T-helper 2 cell treated with Interferon-gamma antibody and Interleukin-4, amounts not matched to agents 5 μg/mL and 100 μg/mL, for 36 hours (primary cell): ENCODE measurements at places on chromosomes 1 and 21.

DNA sequence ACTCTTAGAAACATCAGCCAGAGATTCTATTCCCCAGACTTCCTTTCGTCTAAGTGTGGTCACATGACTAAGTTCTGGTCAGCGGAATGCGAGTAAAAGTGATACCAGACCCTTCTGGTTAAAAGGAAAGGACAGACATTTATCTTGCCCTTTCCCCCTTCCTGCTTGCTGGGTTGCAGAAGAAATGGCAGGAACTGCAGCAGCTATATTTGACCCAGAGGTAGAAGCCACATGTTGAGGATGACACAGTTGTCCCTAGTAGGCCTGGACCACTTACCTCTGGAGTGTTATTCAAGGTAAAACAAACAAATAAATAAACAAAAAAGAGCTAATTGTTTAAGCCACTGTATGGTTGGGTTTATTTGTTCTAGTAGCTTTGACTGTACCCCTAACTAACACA, 73.3 kb downstream of the TAS1R2 start:
- H3K27ac ChIP-seq: no peak overlapping the region
- peaks cover 31% of the 10 kb centered on the region for H3K27me3 ChIP-seq
- no peaks in the 10 kb centered on the region for H3K36me3 ChIP-seq
- no peak for DNase-seq

- H3K36me3 ChIP-seq: peaks cover 6% of the 10 kb centered on the region
- H3K27ac ChIP-seq: peak overlapping the region; percentile 90
- DNase-seq: peak; percentile 64
- peaks cover 2% of the 10 kb centered on the region for H3K27me3 ChIP-seq
- peaks cover 53% of the 10 kb centered on the region for H3K4me1 ChIP-seq
- H3K4me3 ChIP-seq: peak overlapping the region; percentile 85
Measured at GRCh38 chr1:228465571-228466146, 21.5 kb upstream of the RNF187 start.

DNA sequence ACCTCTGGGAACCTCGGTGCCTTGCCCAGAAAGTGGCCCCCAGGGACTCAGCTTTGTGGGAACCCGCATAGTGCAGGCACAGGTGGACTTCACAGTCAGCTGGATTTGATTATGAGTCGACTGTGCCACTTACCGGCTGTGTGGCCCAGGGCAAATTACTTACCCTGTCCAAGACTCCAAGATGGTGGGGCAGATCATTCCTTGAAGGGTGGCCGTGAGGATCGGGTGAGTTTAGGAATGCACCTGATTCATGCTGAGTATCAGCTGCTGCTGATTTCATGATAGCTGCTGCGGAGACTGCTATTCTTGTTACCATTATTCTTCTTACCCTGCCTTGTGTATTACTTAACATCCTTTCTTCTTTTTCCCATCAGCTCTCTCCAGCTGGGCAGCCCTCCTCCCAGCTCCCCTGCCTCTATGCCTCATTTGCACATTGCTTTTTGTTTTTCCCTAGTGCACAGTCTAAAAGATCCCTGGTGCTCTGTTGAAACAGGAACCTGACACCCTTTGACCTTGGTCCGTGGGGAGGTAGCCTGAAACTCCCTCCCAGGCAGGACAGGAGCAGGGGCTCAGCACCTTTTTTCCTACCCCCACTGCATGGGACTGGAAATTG, 40.5 kb upstream of the FHAD1 start:
- H3K27me3 ChIP-seq: peaks cover 7% of the 10 kb centered on the region
- no peak overlapping the region for H3K27ac ChIP-seq
- DNase-seq: no peak
- no peak overlapping the region for H3K4me3 ChIP-seq
- no peaks in the 10 kb centered on the region for H3K36me3 ChIP-seq
- H3K4me1 ChIP-seq: no peaks in the 10 kb centered on the region

DNA sequence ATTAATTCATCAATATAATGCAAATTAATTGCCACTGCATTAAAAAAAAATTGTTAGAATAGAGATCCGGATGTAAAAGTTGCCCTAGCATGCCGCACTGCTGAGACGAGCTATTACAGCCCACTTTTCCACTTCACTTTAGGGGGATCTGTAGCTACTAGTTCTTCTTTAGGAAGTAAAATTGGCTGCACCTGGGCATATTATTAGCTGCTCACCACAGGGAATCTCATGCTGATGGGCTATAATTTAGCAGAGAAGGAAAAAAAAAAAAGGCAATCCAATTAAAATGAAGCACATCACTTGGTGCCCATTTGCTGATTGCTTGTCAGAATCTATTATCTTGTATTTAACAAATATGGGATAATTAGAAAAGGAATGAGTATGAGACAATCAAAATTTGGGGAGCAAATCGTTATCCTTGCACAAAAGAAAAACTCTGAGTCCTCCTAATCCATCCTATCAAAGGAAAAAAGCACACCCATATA, 233.4 kb downstream of the DSCAM start:
- no peaks in the 10 kb centered on the region for H3K4me1 ChIP-seq
- no peak overlapping the region for H3K4me3 ChIP-seq
- no peak overlapping the region for H3K27ac ChIP-seq
- no peaks in the 10 kb centered on the region for H3K36me3 ChIP-seq
- H3K27me3 ChIP-seq: no peaks in the 10 kb centered on the region
- DNase-seq: no peak

- peaks cover 44% of the 10 kb centered on the region for H3K4me1 ChIP-seq
- peaks cover 21% of the 10 kb centered on the region for H3K36me3 ChIP-seq
- DNase-seq: peak; percentile 46
- H3K27ac ChIP-seq: peak overlapping the region; percentile 51
- H3K27me3 ChIP-seq: no peaks in the 10 kb centered on the region
Measured at GRCh38 chr1:19448491-19449439, 36.6 kb downstream of the CAPZB start.

- no peak overlapping the region for H3K4me3 ChIP-seq
- no peak overlapping the region for H3K27ac ChIP-seq
- no peak for DNase-seq
- H3K27me3 ChIP-seq: peaks cover 33% of the 10 kb centered on the region
- peaks cover 5% of the 10 kb centered on the region for H3K4me1 ChIP-seq
- no peaks in the 10 kb centered on the region for H3K36me3 ChIP-seq
Measured at GRCh38 chr1:172764378-172764777, 105.5 kb downstream of the FASLG start.

DNA sequence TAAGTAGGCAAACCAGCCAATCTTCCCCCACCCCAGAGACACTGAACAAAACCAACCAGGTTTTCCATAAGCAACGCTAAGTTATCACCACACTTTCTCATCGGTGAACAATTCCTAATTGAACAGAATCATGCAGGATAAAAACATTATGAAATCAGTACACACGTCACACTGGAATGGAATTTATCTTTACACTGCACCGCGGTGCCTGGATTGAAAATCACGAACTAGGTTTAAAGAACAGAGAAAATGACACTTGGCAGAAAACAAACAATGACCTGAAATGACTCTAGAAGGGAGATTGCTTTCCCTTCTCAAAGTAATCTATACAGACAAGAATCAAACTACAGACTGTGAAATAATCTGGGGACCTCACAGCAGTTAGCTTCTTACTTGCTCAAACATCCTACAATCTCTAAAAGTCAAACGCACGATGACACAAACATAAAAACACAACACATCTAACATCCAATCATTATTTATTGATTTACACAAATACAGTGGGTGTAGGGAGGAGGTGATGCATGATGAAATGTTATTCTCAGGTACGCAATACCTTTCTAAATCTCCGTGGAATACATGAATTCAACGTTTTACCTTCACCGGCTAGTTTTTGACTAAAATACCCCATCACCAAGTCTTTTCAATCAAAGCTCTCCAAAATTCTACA, 1.9 kb downstream of the EIF4G3 start:
- peaks cover 3% of the 10 kb centered on the region for H3K27me3 ChIP-seq
- no peak for DNase-seq
- peak overlapping the region; percentile 87 for H3K27ac ChIP-seq
- H3K4me1 ChIP-seq: peaks cover 35% of the 10 kb centered on the region
- peak overlapping the region; percentile 85 for H3K4me3 ChIP-seq

DNA sequence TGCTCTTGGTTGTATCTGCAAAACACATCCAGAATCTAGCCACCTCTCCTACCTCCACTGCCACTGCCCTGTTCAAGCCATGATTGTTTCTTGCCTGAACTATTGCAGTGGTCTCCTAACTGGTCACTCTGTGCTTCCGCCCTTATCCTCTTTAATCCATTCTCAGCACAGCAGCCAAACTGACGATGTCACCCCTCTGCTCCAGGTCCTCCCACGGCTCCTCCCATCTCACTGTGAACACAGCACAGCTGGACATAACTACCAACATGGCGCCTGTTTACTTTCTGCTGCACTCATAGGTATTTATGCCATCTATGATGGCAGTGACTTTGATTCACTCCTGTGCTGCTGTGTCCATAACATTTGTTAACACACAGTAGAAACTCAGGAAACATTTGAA, 406.7 kb downstream of the DISC1 start:
- H3K36me3 ChIP-seq: no peaks in the 10 kb centered on the region
- no peaks in the 10 kb centered on the region for H3K4me1 ChIP-seq
- H3K27me3 ChIP-seq: no peaks in the 10 kb centered on the region
- DNase-seq: no peak

- no peaks in the 10 kb centered on the region for H3K27me3 ChIP-seq
- no peak for DNase-seq
- H3K4me3 ChIP-seq: no peak overlapping the region
- H3K36me3 ChIP-seq: peaks cover 35% of the 10 kb centered on the region
- H3K4me1 ChIP-seq: no peaks in the 10 kb centered on the region
Measured at GRCh38 chr1:113691184-113691583, 68.1 kb downstream of the PHTF1 start.

DNA sequence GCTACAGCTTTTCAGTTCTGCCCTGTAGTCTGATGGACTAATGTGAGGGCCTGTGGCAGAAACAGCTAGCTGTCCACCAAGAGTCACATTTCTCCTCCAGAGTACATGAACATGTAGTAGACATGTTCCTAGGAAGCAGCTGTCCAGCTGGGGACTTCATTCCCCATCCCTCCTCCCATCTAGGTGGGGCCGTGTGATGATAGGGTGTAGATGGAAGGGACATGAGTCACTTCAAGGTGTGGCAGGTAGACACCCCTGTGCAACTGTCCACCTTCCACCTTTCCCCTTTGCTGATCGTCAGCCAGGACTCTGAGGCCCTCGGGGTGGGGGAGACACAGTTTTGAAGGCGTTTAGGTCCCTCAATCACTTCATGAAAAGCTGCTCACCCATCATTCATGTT, 3.6 kb upstream of the RD3 start:
- H3K27me3 ChIP-seq: peaks cover 10% of the 10 kb centered on the region
- H3K4me1 ChIP-seq: peaks cover 10% of the 10 kb centered on the region
- no peaks in the 10 kb centered on the region for H3K36me3 ChIP-seq
- H3K4me3 ChIP-seq: no peak overlapping the region

- no peak overlapping the region for H3K4me3 ChIP-seq
- no peaks in the 10 kb centered on the region for H3K4me1 ChIP-seq
- H3K27ac ChIP-seq: no peak overlapping the region
- DNase-seq: no peak
- no peaks in the 10 kb centered on the region for H3K36me3 ChIP-seq
- H3K27me3 ChIP-seq: peaks cover 5% of the 10 kb centered on the region
Measured at GRCh38 chr1:210723646-210724045, 394.9 kb downstream of the HHAT start.

DNA sequence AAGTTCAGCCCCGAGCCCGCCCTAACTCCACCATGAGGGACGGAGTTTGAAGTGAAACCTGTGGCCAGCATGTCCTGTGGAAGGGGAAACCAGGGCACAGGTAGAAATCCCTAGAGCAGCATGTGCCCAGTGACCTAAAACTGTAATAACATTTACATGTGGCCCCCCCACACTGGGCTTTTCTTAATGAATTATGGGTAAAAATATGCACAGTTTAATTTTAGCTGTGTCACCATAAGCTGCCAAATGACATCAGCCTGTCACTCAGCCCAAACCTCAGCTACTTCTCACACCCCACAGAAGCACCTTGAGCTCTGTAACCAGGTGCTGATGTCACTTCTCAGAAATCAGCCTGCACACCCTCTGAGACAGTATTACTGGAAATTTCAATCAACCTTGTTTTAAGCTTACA, 50.0 kb upstream of the SLC19A1 start:
- peaks cover 15% of the 10 kb centered on the region for H3K27me3 ChIP-seq
- DNase-seq: peak; percentile 57
- H3K36me3 ChIP-seq: peaks cover 1% of the 10 kb centered on the region
- H3K27ac ChIP-seq: peak overlapping the region; percentile 47
- no peak overlapping the region for H3K4me3 ChIP-seq
- peaks cover 13% of the 10 kb centered on the region for H3K4me1 ChIP-seq

GRCh38 chr1:25110485-25110884, 121.8 kb downstream of the SYF2 start:
- H3K27me3 ChIP-seq: peaks cover 9% of the 10 kb centered on the region
- H3K36me3 ChIP-seq: peaks cover 10% of the 10 kb centered on the region
- no peak for DNase-seq

- H3K36me3 ChIP-seq: no peaks in the 10 kb centered on the region
- no peak overlapping the region for H3K27ac ChIP-seq
- DNase-seq: no peak
- H3K4me3 ChIP-seq: no peak overlapping the region
- H3K27me3 ChIP-seq: peaks cover 9% of the 10 kb centered on the region
Measured at GRCh38 chr21:17834639-17835354, 15.6 kb upstream of the C21orf91 start.

GRCh38 chr1:246139745-246140182, 367.3 kb downstream of the SMYD3 start:
- no peak overlapping the region for H3K27ac ChIP-seq
- no peak for DNase-seq
- no peaks in the 10 kb centered on the region for H3K36me3 ChIP-seq

DNA sequence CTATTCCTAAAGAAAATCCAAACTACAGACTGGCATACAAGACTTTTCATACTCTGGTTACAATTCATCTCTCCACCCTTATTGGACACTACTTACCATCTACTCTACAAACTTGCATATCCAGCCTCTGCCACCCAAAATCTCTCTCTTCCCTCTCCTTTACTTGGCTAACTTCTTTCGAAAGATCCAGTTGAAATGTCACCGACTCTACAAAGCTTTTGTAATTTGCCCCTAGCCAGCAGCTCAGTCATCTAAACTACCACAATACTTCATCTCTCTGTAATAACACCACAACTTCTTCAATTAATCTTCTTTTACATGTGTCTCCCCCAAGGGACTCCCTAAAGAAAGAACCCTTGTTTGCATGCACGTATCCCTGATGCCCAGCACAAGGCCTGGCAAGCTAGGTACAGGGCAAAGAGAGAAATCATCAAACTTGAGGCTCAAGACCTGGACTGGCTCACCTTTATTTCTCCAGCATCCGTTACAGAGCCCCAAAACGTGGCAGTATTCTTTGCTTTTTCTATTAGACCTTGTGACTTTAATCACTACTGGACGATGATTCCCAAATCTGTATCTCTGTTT, 2.7 kb downstream of the ZBTB21 start:
- peaks cover 7% of the 10 kb centered on the region for H3K27me3 ChIP-seq
- H3K4me3 ChIP-seq: no peak overlapping the region
- no peak overlapping the region for H3K27ac ChIP-seq
- peaks cover 15% of the 10 kb centered on the region for H3K36me3 ChIP-seq
